ENCODE measurements at places on chromosomes 7 and 10.

- no peak for DNase-seq
Observed at GRCh38 chr10:125116652-125117310, 43.6 kb downstream of the CTBP2 start.

GRCh38 chr10:121942749-121943416, 15.1 kb upstream of the ATE1 start:
- no peak for DNase-seq

GRCh38 chr7:75869776-75870379, 9.0 kb upstream of the RHBDD2 start:
- DNase-seq = no peak

GRCh38 chr7:27030393-27031050, 65.3 kb downstream of the HOXA1 start:
- no peak for DNase-seq

- DNase-seq = peak; percentile 65
Observed at GRCh38 chr7:86733783-86734182, 90.1 kb downstream of the GRM3 start.

DNA sequence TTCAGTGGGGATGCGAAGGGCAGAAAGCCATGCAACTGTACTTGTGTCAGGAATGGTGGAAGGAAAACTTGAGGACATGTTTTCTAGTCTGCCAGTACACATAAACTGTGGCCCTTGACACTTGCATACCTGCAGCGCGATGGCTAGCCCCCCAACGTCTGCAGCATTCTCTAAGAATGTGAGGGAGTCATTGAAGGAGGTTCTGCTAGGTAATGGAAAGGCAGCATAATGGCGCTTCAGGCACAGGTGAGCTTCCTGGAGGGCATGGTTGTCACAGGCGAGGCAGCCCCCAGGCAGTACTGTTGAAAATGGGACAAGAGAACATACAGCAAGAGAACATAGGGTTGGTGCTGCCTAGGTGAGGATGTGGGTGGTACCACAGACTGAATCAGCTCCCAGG, 3.5 kb downstream of the LLCFC1 start:
- DNase-seq = no peak

- DNase-seq = no peak
Observed at GRCh38 chr7:128962899-128963298, 25.2 kb downstream of the IRF5 start.

DNA sequence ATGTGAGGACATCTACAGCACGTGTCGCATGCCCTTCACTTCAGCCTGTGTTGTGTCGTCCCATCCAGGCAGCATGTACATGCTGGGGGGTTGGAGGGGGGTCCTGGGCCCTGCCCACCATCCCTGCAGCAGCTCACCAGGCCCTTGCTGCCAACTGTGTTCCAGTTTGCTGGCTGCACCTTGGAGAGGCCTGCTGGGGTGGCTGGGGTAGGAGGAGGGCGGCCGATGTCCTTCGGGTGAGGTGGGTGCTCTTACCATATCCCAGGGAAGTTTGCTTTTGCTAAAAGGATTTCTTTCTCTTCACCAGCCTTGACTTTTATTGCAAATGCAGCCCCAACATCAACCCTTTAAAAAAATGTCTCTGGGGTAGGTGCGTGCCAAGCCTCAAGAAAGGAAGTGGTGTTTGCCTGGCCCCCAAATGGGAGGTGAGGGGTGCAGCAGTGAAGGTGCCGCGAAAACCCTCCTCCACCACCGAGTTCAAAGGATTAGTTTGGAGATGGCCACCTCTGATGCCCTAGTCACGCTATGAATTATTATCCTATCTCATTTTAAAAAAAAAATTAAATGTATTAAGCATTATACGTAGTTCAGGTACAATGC, 165.8 kb upstream of the KLF6 start:
- DNase-seq = no peak

GRCh38 chr10:114379631-114380041, 24.7 kb downstream of the AFAP1L2 start:
- DNase-seq = no peak

DNA sequence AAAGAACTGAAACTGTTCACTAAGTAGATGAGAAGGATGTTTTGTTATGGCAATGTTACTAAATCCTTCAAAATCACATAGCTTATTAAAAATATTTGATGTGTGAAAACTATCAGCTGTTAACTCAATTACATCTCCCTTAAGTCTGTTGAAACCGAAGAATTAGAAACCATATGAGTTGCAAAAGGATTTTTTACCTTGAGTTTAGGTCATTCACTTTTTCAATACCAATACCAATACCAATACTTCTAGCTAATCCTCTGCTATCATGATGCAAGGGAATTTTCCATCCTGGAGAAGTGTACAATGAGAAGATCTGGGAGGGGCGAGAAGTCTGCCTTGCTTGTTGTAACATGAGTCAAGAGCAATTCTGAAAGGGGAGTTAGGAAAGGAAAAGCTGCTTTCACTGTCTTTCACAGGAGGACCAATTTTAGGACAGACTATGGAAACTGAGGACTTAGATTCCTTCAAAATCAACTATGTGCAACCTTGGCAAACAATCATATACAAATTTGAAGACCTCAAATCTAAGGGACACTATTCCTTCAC, 199.7 kb downstream of the IMMP2L start:
- no peak for DNase-seq

DNA sequence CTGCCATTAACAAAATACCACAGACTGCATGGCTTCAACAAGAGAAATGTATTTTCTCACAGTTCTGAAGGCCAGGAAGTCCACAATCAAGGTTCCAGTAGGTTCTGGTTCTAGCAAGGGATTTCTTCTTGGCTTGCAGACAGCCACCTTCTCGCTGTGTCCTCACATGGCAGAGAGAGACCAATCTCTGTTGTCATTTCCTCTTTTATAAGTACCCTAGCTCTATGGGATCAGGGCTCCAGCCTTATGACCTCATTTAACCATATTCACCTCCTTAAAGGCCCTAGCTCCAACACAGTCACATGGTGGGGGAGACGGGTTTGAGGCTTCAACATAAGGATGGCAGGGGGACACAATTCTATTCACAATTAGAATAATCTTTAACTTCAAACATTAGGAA, 23.6 kb downstream of the ABI1 start:
- DNase-seq = no peak

DNA sequence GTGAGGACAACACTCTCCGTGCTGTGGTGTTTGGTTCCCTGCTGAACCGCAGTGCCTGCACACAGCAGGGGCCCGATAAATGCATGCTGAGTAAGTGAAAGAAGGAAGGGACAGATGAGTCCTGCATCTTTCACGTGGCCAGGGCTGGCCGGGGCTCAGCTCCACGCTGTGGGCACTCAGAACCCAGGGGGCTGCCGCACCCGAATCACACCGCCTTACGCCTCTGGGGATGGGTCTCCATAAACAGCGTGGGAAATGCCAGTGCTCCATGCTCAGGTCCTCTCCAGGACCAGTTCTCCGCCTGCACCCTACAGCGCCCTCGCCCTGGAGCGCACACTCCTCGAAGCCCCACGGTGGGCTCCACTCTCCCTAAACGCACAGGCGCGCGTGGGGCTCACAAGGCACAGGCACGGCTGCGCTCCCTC, 38.1 kb downstream of the RASGEF1A start:
- no peak for DNase-seq

- peak; percentile 65 for DNase-seq
Observed at GRCh38 chr7:122423591-122423990, 119.0 kb upstream of the FEZF1 start.

DNA sequence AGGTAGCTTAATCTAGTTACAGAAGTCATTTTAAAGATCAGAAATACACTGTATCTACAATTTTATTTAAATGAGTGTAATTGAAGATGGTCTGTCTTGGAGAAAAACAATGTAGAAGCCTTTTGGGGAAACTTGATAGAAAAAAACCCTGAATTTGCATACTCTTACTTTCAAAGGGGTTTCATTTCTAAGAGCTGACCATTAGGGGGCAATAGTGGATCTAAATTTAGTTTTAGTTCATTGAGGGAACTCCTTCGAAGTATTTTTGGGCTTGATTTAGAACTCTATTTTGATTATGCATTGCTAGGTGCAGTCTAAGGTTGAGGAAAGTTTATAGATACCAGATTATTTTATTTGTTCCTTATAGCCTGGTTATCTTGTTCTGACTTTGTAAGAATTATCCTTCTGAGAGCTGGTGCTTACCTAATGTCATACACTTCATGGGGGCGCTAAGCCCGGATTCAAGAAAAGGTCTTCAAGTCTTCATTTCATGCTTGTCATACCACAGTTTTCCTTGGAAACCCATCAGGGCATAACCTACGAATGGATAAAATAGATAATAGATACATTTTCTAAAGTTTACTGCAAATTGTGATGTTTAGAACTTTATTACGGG, 69.1 kb upstream of the MXI1 start:
- peak; percentile 27 for DNase-seq

- DNase-seq = no peak
Observed at GRCh38 chr7:31695859-31696614, 9.0 kb downstream of the PPP1R17 start.

DNA sequence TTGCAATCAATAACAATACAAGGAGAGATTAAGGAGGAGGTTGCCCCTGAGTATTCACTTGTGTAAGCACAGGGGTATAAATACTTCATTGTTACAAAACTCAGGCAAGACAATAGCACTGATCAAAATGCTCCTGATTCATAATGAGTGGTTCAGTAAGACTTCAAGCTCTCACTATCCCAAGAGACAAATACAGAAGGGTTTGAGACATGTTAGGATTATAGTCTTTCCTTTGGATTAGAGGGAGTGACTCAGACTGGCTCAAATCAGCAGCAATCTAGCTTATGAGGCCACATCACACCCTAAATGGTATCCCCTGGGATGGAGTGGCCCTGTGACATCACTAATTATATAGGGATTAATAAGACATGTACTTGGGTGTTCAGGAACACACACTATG, 167.2 kb upstream of the HGF start:
- DNase-seq = no peak

GRCh38 chr10:117934477-117934876, 112.3 kb downstream of the RAB11FIP2 start:
- DNase-seq = no peak

DNA sequence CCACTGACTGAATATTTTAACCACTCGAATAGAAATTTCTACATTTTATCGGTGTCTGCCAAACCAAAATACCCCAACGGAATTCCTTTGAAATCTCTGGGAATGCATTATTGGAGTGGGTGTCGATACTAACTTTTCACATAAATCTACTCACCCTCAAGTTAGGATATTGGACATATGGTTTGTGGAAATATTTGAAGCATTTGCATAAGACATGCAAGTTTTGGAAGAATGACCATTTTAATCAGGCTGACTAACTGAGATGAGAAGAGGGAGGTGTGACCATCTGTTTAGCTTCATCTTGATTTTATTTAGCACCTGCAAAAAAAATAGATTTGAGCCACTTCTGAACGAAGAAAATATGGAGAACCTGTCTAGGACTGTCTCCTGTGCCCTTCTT, 61.2 kb downstream of the KLF6 start:
- no peak for DNase-seq

- DNase-seq = no peak
Observed at GRCh38 chr10:66844176-66844942, 81.5 kb upstream of the LRRTM3 start.

DNA sequence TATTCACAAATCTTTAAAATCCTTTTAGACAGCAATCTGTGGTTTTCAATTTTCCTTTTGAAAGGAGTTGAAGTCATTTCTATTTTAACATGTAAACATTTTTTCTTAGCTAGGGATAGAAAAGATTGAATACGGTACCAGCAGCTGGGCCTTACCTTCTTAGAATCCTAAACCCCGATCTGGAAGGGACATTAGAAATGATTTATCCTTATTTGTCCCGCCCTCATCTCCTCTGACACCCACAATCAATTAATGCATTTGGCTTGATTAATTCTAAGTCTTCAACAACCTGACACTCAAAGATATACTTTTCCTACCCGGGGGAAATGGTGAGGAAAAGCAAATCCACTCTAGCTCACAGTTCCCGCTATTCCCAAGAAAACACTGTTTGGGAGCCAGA, 100.4 kb downstream of the SORCS1 start:
- DNase-seq = no peak

GRCh38 chr10:17764142-17764541, 12.1 kb downstream of the TMEM236 start:
- no peak for DNase-seq

DNA sequence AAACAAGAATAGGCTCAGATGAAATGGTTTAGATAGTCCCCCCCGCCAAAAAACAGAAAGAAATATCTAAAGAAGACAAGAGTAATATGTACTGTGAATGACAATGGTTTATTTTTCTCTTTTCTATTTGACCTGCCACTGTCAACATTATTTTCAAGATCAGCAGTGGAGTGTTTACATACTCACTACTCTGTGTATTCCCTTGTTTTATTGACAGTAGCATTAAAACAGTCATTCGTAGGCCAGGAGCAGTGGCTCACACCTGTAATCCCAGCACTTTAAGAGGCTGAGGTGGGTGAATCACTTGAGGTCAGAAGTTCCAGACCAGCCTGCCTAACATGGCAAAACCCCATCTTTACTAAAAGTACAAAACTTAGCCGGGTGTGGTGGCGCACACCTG, 245.3 kb upstream of the SLC26A5 start:
- no peak for DNase-seq

GRCh38 chr7:42292991-42293521, 56.0 kb upstream of the GLI3 start:
- DNase-seq = no peak

DNA sequence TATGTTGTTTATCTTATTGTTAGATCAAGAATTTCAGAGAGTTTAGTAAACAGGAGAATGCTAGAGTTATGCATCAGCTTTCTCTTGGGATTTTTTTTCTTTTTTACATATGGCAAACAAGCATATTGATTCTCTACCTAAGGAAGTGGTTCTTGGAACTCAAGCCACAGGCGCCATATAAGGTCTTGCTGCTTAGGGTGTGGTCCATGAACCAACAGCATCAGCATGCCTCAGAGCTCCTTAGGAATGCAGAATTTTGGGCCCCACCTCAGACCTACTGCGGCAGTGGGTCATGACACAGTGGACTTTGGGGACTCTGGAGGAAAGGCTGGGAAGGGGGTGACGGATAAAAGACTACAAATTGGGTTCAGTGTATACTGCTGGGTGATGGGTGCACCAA, 230.8 kb downstream of the SKAP2 start:
- no peak for DNase-seq

DNA sequence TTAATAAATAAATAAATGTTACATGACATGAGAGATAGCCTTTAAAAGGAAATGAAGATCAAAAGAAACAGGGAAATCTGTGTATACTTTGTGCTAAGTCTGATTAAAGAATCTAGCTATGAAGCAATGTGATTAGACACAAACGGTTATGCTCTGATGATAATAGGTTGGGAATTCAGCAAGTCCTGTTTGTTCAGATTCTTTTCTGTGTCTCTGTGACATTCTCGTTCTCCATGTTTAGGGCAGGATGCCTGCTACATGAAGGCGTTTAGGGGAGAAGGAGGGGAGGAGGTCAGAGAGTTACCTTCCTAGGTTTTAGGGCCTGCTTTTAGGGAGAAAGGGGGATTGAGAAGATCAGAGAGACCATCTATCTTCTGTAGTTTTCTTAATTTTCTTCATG, 555.3 kb downstream of the DNAJB9 start:
- no peak for DNase-seq

DNA sequence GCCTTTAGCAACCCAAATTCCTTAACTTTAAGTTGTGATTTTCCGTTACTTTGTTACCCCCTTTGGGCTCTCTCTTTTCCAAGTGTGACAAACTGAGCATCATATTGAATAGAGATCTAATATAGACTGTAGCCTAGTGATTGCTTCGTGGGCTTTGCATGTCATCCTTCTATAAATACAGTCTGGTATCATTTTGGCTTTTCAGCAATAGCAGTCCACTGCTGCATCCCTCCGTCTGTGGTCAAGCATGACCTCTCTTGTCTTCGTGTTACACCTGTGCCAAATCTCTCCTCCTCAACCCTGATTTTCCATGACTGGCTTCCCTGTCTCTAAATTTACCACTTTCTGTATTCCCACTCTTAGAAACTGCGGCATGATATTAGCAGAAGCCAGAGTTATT, 53.8 kb upstream of the AGK start:
- no peak for DNase-seq

All from COR-L47 (cell line).